ENCODE measurements at places on chromosomes 5 and 9.

GRCh38 chr9:116342941-116343340 is 189.3 kb downstream of the PAPPA start:
- DNase-seq = no peak

DNA sequence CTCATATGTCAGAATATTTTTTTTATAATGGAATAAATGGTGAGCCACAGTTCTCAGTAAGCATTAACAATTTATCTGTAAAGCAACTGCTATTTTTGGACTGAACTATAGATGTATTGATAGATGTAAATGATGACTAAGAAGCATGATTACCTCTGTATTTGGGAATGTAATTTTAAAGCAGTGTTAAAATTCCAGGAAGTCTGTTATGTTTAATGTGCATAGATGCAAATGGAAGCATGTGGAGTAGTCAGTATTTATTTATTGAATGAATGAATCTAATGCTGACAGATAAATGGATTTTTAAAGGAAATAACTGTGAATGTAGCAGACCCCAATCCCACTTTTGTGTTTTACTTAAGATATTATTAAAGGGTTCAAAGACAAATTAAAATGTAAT is 95.0 kb downstream of the ATG10 start:
- DNase-seq = no peak

DNA sequence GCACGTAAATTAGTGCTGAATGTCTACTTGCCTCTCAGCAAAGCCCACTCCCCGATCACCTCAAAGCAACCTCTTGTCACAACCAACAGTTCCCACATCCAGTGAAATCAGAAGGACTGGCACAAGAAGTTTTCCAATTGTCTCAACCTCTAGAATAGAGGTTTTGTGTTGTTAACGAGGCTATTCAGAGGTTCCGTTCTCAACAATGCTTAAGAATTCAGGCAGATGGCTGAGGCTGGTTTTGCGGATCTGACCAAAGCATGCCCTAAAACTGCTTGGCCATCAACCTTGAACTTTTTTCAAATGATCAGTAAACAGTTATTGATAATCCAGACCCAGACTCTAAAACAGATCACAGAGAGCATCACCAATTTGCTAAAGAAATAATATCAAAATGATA is 52.9 kb downstream of the MAPKAP1 start:
- DNase-seq = no peak

GRCh38 chr5:136330353-136331038 is 34.8 kb downstream of the TRPC7 start:
- DNase-seq = peak; percentile 98

- DNase-seq = no peak
Observed at GRCh38 chr5:120062515-120062917, 401.6 kb upstream of the PRR16 start.

- no peak for DNase-seq
Observed at GRCh38 chr5:176178789-176179188, 59.4 kb upstream of the SIMC1 start.
